ENCODE measurements at places on chromosomes 16 and 17.

GRCh38 chr16:4290236-4290830, 17.5 kb upstream of the TFAP4 start:
- no peaks in the 10 kb centered on the region for H3K36me3 ChIP-seq
- peak; percentile 43 for DNase-seq
- H3K27ac ChIP-seq, result peak overlapping the region; percentile 18
- no peaks in the 10 kb centered on the region for H3K27me3 ChIP-seq
- H3K4me1 ChIP-seq, result peaks cover 38% of the 10 kb centered on the region

- no peaks in the 10 kb centered on the region for H3K4me1 ChIP-seq
- no peak for DNase-seq
- H3K27me3 ChIP-seq, result no peaks in the 10 kb centered on the region
- H3K27ac ChIP-seq, result no peak overlapping the region
Measured at GRCh38 chr16:88298833-88299745, 83.7 kb upstream of the ZNF469 start.

GRCh38 chr16:57609541-57610401, 18.7 kb upstream of the ADGRG1 start:
- no peaks in the 10 kb centered on the region for H3K27me3 ChIP-seq
- peak overlapping the region; percentile 83 for H3K27ac ChIP-seq
- peak; percentile 79 for DNase-seq
- H3K36me3 ChIP-seq, result no peaks in the 10 kb centered on the region

- no peaks in the 10 kb centered on the region for H3K27me3 ChIP-seq
- DNase-seq, result peak; percentile 85
- peaks cover 87% of the 10 kb centered on the region for H3K4me1 ChIP-seq
- no peaks in the 10 kb centered on the region for H3K36me3 ChIP-seq
- no peak overlapping the region for H3K4me3 ChIP-seq
Measured at GRCh38 chr17:78184351-78184750, 2.5 kb downstream of the TK1 start.

- no peaks in the 10 kb centered on the region for H3K27me3 ChIP-seq
- H3K27ac ChIP-seq, result no peak overlapping the region
- H3K36me3 ChIP-seq, result no peaks in the 10 kb centered on the region
Measured at GRCh38 chr17:51456942-51457341, 196.6 kb downstream of the UTP18 start.

- H3K4me1 ChIP-seq, result peaks cover 47% of the 10 kb centered on the region
- no peaks in the 10 kb centered on the region for H3K27me3 ChIP-seq
- no peak overlapping the region for H3K4me3 ChIP-seq
- DNase-seq, result no peak
Measured at GRCh38 chr17:72510351-72511016, 389.7 kb downstream of the SOX9 start.

DNA sequence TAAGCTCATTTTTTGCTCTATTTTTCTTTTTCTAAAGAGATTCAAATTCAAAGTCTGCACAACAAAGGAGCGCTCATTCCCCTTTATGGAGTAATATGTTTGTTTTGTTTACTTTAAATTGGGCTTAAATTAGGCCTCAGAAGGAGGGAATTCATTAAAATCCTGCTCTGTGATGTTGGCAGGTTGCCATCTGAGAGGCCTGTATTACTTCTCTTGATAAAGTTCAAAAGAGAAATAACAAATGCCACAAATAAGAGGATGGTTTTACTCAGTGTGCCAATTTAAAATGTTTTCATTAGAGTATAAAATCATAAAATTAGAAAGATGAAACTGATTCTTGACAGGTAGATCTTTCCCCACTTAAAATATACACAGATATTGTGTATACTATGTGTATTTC, 54.5 kb upstream of the HLF start:
- no peaks in the 10 kb centered on the region for H3K4me1 ChIP-seq
- H3K27me3 ChIP-seq, result no peaks in the 10 kb centered on the region
- H3K27ac ChIP-seq, result no peak overlapping the region
- no peak overlapping the region for H3K4me3 ChIP-seq

DNA sequence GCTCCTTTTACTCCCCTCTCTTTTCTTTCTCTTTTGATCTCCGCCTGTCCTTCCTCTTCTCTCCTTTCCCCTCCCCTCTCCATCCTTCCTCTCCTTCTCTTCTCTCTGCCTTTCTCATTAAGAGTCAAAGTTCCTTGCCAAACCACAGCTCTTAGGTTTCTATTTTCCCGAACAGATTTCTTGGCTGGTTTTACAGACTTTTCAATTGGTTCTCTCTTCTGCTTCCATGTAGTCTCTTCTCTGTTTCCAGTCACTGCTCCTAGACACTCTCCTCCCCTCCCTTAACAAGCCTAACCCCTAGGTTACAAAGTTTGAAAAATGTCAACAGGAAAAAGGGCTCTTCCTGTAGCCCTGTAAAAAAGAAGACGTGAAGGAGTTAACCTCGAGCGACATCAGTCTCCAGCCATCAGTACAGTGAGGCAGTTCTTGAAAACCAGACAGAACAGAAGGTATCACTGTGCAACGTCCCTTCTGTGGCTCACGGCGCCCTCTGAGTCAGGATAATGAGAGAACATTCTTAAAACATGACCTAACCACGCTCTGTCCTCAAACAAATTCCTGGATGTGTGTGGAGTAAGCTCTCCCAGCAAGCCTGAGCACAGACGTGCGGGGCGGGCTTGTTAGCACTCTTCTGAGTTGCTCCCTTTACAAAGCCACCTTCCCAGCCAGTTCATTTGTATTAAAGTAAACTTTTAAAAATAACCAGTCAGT, 11.6 kb upstream of the MARCHF10 start:
- peak; percentile 93 for DNase-seq
- peak overlapping the region; percentile 64 for H3K27ac ChIP-seq
- H3K36me3 ChIP-seq, result no peaks in the 10 kb centered on the region
- no peaks in the 10 kb centered on the region for H3K27me3 ChIP-seq

DNA sequence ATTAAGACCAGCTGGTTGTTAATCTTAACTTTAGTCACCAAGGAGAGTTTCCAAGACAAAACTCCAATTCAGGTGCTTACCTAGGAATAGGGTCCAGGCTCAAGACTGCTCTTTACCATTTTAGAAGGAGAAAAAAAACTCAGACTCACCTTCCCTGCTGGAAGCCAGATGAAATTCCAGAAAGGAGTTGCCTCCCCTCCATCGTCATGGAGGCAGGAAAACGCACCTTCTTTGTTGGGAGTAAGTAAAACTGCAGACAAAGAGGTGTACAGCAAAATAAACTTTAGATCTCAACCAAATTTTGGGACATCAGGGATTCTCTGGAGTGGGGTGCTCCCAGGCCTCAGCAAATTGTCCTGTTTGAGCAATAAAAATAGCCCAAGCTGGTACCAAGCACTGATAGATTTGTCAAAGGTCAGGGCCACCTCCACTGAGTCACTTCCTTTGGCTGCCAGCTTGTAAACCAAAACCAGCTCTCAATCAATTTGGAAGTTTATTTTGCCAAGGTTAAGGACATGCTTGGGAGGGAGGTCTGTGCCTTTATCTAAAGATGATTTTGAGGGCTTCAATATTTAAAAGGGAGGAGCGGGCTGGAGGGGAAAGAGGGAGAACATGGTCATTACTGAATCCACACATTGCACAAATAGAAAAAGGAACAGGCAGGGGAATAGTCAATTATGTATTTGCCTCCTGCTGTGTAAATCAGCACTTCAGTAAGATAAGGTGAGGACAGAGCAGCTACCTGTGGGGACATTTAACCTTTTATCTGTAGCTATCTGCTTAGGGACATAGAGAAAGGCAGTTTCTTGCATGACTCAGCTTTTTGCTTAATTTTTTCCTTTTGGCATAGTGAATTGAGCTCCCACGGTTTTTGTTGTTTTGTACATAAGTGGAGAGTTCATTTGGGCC, 1.5 kb upstream of the ALDH3A2 start:
- H3K4me1 ChIP-seq, result peaks cover 52% of the 10 kb centered on the region
- no peak for DNase-seq
- H3K27ac ChIP-seq, result peak overlapping the region; percentile 98
- no peaks in the 10 kb centered on the region for H3K36me3 ChIP-seq

GRCh38 chr16:11506741-11507305, 79.9 kb downstream of the LITAF start:
- no peak overlapping the region for H3K4me3 ChIP-seq
- H3K4me1 ChIP-seq, result no peaks in the 10 kb centered on the region
- DNase-seq, result no peak
- no peaks in the 10 kb centered on the region for H3K36me3 ChIP-seq
- H3K27me3 ChIP-seq, result no peaks in the 10 kb centered on the region

DNA sequence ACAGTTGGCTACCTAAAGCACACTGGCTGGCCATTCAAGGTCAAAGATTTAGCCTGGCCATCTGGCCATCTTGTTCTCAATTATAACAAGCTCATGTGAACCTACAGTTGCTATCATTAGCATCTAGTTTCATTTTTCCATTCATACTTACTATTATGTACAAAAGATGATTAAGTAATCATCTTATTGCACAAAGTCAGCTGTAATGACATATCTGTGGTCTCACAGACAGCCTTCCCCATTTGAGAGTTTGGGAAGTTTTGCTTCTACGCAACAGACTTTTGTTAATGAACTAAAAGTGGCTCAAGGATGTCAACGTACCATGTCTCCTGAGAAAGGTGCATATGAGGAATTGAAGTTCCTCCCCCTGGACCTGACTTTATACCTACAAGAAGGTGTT, 51.3 kb downstream of the HS3ST3B1 start:
- no peaks in the 10 kb centered on the region for H3K36me3 ChIP-seq
- peaks cover 9% of the 10 kb centered on the region for H3K27me3 ChIP-seq
- no peak overlapping the region for H3K4me3 ChIP-seq

DNA sequence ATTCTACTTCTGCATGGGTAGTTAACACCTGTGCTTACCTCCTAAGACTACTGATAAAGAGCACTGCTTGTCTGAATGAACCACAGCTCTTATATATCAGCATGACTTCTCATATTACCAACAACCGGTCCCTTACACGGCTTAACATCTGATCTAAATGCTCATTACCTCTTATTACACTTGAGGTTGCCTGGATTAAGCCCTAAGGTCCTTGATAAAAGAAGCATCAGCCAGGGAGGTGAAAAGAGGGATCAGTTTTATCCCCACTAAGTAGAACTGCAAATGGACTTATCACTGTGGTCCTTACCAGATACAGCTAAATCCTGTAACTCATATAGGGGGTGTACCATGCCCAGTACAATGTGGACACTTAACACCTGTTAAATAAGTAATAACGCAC, 8.2 kb upstream of the RSKR start:
- peaks cover 100% of the 10 kb centered on the region for H3K36me3 ChIP-seq
- no peak overlapping the region for H3K27ac ChIP-seq
- H3K4me1 ChIP-seq, result no peaks in the 10 kb centered on the region
- no peak for DNase-seq
- H3K4me3 ChIP-seq, result no peak overlapping the region

DNA sequence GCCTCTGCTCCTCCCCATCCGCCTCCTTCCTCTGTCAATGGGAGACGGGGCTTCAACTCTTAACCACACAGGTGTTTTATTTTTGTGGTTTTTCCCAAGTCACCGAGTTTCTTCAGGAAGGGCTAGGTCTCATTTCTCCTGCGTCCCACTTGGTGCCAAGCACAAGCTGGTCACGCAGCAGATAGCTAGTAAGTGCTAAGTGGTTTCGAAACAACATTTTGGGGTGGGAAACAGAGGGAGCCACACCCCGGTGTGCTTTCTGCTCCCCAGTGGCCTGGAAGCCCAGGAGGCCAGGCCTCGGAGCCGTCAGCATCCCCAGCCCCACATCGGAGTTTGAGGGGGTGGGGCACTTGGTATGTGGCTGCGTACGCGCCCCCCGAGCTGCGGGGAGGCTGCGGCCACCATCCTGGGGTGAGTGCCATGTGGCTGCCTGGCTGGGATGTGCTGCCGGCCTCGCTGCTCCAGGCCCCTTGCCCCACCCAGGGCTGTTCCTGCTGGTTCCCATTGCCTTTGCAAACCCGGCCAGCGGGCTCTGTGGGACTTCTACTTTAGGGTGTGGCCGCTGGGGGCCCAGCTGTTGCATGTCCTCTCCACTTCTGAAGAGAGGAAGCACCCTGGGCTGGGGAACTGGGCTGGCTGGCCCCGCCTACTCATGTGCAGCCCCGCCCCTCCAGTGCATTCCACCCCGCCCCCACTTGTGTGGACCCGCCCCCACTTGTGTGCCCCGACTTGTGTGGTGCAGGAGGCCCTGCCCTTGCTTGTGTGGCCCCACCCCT, 55.6 kb downstream of the BAIAP2 start:
- no peak overlapping the region for H3K4me3 ChIP-seq
- H3K27me3 ChIP-seq, result no peaks in the 10 kb centered on the region
- DNase-seq, result peak; percentile 56
- H3K4me1 ChIP-seq, result peaks cover 67% of the 10 kb centered on the region
- H3K27ac ChIP-seq, result no peak overlapping the region
- peaks cover 35% of the 10 kb centered on the region for H3K36me3 ChIP-seq

- H3K27ac ChIP-seq, result no peak overlapping the region
- DNase-seq, result peak; percentile 13
- H3K4me3 ChIP-seq, result no peak overlapping the region
- H3K36me3 ChIP-seq, result no peaks in the 10 kb centered on the region
- H3K27me3 ChIP-seq, result no peaks in the 10 kb centered on the region
Measured at GRCh38 chr16:63426275-63426870, 1390.1 kb upstream of the CDH8 start.
